RCC 7860 (cell line): ENCODE measurements at places on chromosomes 4 and X.

- peak; percentile 10 for DNase-seq
Observed at GRCh38 chrX:136725441-136726104, 55.2 kb downstream of the ARHGEF6 start.

DNA sequence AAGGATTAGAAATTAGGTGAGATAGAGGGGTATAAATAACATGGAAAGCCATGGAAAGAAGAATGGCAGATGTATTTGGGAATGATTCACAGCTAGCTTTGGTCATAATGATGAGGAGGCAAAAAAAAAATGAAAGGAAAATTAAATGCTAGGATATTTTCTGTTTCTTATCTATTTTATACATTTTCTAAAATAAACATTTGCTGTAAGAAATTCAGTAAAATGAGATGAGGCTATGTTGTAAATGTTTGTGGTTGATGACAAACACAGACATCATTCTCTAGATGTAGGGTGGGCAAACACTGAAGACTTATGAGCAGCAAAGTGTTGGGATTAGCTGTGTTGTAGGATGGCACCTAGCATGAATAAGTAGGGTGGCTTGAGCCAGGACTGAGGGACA, 407.1 kb downstream of the IL15 start:
- DNase-seq: peak; percentile 30

- DNase-seq: no peak
Observed at GRCh38 chr4:57132743-57133137, 22.6 kb upstream of the IGFBP7 start.

DNA sequence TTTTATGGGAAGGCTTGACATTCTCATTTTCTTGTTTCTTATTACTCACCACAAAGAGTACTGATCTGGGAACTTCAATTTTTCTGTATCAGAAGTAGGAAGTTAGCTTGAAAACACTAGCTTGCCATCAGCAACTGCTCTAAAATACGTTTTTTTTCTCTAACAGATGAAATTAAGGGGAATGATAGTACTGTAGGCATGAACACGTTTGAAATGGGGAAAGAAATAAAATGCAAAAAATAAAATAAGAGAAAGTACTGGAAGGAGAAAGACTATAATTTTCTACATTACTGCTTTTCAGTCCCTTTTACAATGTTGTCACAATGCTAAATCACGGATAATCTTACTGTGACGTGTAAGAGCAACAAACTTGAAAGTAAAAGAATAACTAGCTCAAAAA, 1.5 kb downstream of the RADX start:
- no peak for DNase-seq

- no peak for DNase-seq
Observed at GRCh38 chrX:142999199-142999701, 26.5 kb upstream of the SPANXN4 start.
